Activated CD4-positive, CD25-positive, alpha-beta regulatory T cell treated with anti-CD3 and anti-CD28 coated beads, Interleukin-2, amount 50 U/mL, for 16 hours (primary cell): ENCODE measurements at places on chromosomes 5 and 9.

DNA sequence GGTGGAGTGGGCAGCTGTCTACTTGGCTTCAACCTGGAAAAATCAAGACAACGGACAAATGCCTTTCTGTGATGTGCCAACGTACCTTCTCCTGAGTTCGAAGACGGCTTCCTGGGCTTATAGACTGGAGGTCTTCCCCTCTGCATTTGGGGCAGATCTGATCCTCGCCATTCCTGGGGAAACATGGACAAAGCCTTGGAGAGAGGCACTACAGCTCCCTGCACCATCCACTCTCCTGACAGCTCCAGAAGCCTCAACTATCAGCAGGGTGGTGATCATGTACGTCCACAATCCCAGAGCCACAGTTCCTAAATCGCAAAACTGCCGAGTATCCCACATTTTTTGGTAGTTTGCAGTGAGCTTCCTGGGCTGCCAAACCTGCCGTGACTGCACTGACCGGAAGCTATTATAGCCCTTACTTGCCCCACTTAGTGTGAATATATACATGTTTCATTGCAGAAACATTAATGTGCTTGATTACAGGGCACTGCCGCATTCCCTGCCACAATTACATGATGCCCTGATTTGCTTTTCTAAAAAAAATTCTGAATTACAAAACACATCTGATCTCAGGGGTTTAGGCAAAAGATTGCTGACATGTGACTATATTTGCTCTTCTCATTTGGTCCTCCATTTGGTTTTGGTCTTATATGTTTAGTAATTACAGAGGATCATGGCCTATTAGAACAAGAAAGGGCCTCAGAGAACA, 2.8 kb downstream of the TRAF1 start:
- no peak for DNase-seq

DNA sequence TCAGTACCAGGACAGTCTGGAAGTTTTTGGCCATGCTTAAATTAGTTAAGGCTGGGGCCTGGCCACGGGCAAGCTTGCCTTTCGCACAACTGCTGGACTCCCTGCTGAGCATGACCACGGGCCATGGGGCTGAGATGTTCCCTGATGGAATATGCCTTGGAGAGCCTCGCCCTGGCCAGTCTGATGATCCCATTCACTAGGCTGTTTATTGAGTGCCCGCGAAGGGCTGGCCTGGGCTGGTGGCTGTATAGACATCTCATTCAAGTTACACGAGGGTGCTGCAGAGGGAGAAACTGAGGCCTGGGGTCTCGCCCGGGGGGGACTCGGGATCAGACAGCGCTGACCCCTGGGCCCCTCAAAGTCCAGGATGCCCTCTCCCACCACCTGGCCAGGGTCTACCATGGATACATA, 7.8 kb upstream of the RXRA start:
- no peak for DNase-seq

GRCh38 chr5:142699184-142699720, 13.4 kb upstream of the FGF1 start:
- DNase-seq, result peak; percentile 56

GRCh38 chr9:89304020-89304833, 6.8 kb upstream of the CKS2 start:
- no peak for DNase-seq

DNA sequence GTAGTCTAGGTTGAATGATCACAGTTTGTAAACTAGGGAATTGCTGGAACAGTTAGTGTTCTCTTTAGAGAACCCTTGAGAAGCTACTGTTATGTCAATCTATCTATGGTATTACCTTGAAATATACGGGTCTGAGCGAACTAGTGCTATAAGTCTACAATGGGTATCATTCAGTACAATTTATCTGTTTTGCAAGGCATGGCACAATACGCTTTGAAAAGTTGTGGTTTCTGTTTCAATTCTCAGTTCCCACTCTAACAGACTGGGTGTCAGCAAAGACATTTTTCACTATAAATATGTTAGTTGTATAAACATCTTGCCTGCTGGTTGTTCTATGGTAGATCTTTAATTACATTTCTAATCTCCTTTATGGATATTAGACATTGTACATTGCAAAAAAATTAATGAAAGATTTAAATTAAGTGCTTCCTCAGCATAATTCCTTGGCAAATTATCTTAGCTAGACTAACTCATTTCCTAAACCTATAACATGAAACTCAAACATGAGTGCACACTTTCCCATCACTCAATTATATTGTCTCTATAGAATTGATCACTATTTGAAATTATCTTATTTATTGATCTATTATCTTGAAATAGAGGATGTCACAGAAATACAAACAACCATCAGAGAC, 24.9 kb upstream of the SLCO6A1 start:
- no peak for DNase-seq

DNA sequence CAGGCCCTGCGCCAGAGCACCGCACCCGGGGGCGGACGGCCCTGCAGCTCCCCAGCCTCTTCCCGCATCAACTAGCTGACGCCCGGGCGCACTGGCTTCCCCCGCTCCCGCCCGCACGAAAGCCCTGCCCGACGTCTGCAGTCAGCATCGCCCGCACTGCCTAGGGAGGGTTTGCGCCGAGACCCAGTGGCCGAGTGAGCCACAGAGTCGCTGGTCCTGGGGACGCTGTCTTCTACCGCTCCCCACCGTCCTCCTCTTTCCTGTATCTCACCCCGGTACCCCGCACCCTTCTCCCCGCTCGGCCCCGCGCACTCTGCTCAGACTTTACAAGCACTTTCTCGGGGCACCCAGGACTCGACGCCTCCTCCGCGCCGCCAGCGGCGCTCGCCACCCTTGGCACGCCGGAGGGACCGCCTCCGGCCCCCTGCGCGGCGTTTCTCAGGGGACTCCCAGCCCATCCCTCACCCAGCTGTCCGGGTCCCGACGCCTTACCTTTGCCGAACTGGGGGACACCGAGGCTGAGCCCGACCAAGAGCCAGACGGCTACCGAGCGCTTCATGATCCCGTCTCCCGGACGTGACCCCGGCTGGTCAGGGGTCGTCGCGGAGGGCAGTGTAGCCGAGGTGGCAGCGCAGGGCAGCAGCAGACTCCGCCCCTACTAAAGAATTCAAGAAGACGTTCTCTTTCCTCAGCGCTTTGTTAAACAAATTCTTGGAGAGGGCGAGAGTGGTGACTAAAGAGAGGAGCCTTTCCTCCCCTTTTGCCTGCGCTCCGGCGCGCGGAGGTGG, 670 bp downstream of the EDIL3 start:
- no peak for DNase-seq

GRCh38 chr5:72472666-72473422, 34.4 kb downstream of the ZNF366 start:
- DNase-seq, result no peak

DNA sequence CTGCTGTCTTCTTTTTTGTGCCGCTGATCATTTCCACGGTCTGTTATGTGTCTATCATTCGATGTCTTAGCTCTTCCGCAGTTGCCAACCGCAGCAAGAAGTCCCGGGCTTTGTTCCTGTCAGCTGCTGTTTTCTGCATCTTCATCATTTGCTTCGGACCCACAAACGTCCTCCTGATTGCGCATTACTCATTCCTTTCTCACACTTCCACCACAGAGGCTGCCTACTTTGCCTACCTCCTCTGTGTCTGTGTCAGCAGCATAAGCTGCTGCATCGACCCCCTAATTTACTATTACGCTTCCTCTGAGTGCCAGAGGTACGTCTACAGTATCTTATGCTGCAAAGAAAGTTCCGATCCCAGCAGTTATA, 17.1 kb downstream of the F2R start:
- no peak for DNase-seq

DNA sequence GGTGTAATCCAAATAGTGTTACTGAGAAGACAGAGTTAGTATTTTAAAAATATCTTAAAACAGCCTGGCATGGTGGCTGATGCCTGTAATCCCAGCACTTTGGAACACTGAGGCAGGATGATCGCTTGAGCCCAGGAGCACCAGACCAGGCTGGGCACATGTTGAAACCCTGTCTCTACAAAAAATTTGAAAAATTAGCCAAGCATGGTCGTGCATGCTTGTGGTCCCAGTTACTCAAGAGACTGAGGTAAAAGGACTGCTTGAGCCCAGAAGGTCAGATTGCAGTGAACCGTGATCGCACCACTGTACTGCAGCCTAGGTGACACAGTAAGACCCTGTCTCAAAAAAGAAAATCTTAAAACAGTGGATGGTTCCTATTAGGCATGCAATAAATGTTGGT, 12.4 kb downstream of the IFNA1 start:
- DNase-seq, result no peak

DNA sequence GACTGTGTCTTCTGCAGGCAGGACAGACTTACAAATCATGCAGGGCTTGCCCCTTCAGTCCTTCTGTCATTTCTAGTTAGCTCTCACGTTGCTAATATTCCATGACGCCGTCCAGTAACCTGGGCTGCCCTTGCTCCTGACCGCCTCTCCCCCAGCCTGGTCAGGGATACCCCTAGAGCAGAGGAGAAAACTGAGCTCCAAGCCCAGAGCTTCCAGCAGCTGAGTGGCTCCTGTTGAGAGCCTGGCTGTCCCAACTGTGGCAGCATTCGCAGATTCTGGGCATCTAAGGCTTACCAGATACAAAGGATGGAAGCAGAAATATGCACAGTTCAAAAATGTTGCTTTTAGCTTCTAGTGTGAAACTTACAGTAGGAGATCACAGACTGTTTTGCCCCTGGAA, 185.2 kb downstream of the CD180 start:
- no peak for DNase-seq

GRCh38 chr9:114237781-114238180, 82.4 kb downstream of the COL27A1 start:
- no peak for DNase-seq

GRCh38 chr5:59485107-59485506, 408.4 kb downstream of the PDE4D start:
- no peak for DNase-seq

DNA sequence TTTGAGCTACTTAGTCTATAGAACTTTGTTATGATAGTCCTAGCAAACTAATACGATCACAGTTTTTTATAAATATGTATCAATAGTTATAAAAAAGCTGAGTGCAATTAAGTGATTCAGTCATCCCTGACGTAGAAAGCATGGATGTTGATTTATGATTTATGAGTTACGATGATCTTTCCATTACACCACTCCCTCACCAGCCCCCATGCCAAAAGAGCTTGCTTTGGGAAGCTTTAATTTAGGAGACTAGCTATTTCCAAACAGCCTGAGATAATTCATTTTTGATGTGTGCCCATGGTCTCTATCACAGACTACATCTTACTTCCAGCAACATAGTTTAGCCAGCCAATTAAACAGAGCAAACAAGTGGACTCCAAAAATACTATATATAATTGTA, 256.8 kb downstream of the GABRG2 start:
- DNase-seq, result no peak

DNA sequence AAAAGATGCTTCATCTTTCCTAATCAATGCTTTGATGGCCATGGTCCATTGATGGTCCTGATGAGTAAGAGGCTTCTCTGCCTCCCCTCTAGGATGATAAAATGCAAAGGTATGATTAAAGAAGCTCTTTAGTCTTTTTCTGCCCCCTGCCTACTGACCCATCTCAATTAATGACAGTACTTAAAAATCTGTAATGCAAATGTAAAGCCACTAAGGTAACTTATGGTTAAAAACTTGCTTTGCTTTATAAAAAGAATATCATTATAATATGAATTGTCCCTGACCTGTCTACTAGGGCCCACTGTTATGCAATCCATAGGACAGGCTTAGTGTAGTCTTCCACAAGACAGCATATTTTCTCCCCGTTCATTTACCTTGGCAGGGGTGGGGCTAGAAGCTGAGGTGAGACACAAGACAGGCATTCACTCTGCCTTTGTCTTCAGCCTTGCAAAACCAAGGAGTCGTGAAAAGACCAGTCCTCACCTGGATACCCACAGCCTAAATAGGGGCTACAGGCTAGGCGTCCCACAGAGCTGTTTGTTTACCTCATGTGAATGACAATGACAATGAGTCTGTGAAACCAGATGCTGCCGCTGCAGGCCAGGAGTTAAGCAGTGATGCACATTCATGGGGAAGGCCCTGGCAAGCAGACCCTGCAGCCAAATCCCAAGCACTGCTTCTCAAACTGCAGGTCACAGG, 60.4 kb downstream of the BNC2 start:
- no peak for DNase-seq

DNA sequence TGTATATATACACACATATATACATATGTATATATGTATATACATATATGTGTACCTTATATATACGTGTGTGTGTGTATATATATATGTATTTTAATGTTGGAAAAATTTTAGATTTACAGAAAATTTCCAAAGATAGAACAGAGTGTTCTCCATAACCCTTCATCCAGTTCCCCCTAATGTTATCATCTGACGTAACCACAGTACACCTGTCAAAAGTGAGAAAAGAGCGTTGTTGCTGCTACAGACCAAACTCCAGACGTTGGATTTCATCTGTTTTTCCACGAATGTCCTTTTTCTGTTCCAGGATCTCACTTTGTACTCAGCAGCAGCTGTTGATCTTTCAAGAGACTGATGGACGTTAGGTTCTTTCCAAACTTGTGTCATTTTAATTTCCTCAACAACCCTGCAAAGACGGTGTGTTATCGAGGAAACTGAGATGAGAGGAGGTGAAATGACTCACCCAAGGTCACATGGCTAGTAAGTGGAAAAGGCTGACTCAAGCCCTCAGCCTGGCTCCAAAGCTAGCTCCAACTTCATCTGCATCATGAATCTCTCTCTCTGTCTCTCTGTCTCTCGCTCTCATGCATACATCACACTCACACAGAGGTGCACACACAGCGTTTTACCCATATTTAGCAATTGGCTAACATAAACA, 17.0 kb upstream of the NTNG2 start:
- DNase-seq, result no peak

DNA sequence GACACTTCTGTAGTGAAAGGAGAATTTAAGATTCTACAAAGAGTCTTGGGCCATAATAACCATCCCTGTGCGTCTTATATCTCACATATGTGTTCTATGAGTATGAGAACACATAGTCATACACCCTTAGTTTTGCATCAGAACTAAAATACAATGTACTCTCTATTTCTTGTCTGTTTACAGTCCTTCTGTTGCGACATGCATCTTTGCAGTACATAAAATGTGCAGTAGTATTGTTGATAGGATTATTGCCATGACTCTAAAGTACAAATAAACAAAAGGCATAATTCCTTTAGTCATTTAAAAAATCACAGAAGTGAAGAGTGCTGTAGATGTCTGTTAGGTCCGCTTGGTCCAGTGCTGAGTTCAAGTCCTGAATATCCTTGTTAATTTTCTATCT, 201.9 kb downstream of the NR3C1 start:
- no peak for DNase-seq

- no peak for DNase-seq
Observed at GRCh38 chr9:123437201-123437600, 81.2 kb downstream of the CRB2 start.
